ENCODE measurements at places on chromosomes 3 and 15.

DNA sequence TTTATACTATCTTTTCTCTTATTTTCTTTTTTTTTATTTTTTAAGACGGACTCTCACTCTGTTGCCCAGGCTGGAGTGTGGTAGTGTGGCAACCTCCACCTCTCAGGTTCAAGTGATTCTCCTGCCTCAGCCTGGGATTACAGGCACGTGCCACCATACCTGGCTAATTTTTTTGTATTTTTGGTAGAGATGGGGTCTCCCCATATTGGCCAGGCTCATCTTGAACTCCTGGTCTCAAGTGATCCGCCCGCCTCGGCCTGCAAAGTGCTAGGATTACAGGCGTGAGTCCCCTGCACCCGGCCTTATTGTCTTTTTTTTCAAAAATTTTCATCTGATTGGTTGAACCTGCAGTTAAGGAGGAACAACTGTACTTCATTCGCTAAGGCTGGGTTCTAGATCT is 21.8 kb downstream of the ABHD2 start:
- no peak for DNase-seq

GRCh38 chr3:112802338-112802737 is 44.3 kb downstream of the CD200R1L start:
- DNase-seq, result no peak

DNA sequence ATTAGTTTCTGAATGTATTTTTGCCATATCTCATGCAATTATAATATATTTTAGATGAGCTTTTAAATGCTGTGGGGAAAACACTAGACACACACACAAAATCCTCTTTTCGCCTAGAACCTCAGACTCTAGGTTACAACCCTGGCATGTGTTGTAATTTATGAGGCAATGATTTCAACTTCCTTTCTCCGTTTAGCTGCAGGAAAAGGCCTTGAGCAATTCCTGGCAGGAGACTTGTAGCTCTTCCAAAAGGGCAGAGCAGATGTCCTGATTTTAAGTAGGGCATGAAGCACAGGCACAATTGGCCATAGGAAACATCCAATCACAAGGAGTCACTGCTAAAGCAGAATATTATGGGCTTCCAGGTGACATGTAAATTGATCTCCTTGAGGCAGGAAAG is 82.0 kb downstream of the GPR156 start:
- no peak for DNase-seq

- no peak for DNase-seq
Measured at GRCh38 chr15:55764398-55764797, 21.4 kb upstream of the PRTG start.

DNA sequence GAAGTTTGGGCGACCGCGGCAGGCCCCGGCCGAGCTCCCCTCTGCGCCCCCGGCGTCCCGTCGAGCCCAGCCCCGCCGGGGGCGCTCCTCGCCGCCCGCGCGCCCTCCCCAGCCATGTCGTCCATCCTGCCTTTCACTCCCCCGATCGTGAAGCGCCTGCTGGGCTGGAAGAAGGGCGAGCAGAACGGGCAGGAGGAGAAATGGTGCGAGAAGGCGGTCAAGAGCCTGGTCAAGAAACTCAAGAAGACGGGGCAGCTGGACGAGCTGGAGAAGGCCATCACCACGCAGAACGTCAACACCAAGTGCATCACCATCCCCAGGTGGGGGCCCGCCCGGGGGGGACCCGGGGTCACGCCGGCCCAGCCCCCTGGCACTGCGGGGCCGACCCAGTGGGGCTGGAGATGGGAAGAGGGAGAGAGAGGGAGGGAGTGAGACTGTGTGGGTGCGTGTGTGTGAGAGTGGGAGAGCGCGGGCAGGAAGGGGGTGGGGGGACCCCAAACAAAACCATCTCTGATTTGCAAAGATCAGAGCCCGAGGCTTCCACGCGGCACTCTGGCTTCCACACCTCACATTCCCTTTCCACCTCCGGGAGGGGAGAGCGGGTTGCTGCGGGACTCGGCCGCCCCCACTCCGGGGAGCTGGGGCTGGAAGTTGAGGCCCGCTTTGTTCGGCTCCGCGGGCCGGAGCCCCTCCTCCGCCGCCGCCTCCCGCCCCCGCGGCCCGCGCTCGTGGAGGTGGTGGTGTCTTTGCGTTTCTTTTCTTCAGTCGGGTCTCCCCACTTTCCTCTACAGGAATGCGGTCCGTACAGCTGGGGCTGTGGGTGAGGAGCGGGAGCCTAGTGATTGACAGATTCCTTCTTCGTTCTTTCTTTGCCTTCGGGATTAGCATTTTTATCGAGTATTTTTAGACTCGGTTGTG is 898 bp downstream of the SMAD3 start:
- no peak for DNase-seq

- DNase-seq, result no peak
Measured at GRCh38 chr15:60589728-60590127, 110.8 kb upstream of the ICE2 start.

All from stimulated activated CD4-positive, alpha-beta T cell treated with anti-CD3 and anti-CD28 coated beads, Interleukin-15, amount 100 ng/mL, for 1 hour (primary cell).